ENCODE measurements at places on chromosomes 3 and 15. TPM values are rescaled to one million over a fixed set of nuclear protein-coding genes. Genes with fewer than 3 reads are reported as not detected.

- ATAC-seq = no peak
Measured at GRCh38 chr3:141737093-141737492, 1.0 kb upstream of the RNF7 start.

DNA sequence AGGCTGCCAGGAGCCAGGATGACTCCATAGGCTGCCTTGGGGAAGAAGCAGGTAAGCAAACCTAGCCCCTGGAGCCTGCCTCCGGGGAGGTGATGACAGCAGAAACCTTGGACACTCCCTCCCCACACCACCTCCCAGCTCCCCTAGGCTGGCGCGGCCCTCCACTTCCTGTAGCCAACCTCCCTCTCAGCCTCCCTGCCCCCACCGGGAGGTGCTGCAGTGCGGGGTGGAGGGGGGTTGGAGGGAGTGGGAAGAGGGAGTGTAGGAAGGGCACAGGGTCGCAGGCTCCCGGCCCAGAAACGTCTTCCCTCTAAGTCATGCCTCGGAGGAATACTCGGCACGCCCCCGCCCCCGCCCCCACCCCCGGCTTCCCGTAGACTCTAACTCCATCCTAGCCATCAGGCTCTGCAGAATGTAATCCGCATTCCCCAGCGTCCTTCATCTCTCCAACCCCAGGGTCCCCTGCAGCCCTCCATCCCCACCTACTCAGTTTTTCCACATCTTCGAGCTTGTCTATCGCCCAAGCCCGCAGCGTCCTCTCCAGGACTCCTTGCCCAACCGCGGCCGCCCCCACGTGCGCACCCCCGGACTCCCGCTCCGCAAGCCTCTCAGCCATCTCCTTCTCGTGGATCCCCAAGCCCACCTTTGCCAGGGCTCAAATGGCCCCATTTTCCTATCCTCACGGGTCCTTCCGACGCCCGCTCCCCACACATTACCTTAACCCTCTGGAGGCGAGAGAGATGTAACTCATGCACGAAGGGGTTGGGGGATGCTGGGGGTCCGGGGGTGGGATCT, 528 bp downstream of the LPCAT4 start:
- ATAC-seq = peak; percentile 20

- no peak for ATAC-seq
Measured at GRCh38 chr3:187107989-187108388, 31.3 kb downstream of the RPL39L start.

GRCh38 chr3:33482111-33482521, 41.9 kb upstream of the UBP1 start:
- ATAC-seq = no peak

Gene SPRED1
- 0.09 TPM for total RNA-seq
